ENCODE measurements at places on chromosomes 2 and 18.

DNA sequence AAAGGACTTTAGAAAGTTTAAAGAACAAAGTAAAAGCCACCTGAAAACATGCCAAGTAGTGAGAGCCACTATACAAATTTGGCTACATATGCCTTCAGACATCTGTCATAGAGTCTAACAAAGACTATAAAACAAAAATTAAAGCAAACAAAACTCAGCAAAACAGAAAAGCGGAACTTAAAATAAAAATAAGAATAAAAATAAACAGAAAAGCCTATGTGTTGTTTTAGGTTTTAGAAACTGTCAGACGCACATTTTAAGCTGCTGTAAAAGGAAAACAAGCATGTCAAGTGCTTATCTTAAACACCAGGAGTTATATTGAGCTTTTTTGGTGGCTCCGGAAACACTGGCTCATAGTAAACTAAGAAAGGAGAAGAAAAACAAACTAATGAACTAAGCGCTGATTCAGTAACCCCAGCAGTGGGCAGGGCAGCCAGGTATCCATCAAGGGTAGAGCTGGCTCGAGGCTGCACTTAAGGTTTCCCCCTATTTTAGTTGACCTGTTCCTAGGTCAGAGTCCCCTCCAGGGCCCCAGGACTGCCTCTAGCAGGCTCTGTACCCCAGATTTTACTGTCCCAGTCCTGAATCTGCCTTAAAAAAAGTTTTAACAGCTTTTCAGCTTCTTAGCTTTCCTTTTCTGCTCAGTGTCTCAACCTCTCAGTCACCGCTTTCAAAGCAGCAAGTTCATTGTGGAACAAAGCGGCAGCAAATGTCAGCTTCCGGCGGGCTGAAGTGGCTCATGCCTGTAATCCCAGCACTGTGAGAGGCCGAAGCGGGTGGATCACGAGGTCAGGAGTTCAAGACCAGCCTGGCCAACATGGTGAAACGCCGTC lies 15.4 kb upstream of the RMC1 start:
- DNase-seq = no peak

DNA sequence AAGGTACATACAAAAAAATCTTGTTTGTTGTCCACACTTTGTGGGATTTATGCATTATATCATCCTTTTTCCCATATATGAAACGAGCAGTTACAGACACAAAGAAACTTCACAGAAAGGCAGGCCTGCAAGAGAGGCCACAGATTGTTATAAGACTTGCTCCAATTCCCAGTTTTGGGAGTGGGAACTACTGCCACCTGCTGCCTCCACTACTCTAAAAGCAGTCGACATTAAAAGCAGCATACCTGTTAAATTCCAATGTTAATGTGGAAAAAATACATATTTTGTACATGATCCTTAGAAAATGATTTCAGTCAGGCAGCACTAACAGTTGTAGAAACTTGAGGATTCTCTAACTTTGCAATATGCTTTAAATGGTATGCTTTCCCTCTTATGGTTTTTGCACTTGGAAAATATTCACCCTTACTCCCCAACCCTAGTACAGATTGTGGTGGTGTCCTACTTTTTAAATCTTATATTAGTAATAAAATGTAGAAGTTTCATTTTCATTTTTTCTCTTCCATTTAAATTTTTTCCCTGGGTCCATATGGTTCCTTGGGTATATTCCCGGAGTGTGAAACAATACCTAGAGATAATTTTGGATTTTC lies 37.9 kb downstream of the SLC38A11 start:
- peak; percentile 54 for DNase-seq

- no peak for DNase-seq
Measured at GRCh38 chr18:29181151-29181901, 1004.4 kb upstream of the CDH2 start.

- DNase-seq = no peak
Measured at GRCh38 chr2:239920693-239921365, 104.3 kb downstream of the NDUFA10 start.

- no peak for DNase-seq
Measured at GRCh38 chr18:70468861-70469547, 180.2 kb downstream of the SOCS6 start.

- DNase-seq = no peak
Measured at GRCh38 chr2:12543978-12544558, 172.7 kb upstream of the TRIB2 start.

GRCh38 chr18:63266888-63267790 lies 52.4 kb downstream of the BCL2 start:
- DNase-seq = no peak

GRCh38 chr18:23498877-23499276 lies 4.4 kb upstream of the RMC1 start:
- peak; percentile 81 for DNase-seq

DNA sequence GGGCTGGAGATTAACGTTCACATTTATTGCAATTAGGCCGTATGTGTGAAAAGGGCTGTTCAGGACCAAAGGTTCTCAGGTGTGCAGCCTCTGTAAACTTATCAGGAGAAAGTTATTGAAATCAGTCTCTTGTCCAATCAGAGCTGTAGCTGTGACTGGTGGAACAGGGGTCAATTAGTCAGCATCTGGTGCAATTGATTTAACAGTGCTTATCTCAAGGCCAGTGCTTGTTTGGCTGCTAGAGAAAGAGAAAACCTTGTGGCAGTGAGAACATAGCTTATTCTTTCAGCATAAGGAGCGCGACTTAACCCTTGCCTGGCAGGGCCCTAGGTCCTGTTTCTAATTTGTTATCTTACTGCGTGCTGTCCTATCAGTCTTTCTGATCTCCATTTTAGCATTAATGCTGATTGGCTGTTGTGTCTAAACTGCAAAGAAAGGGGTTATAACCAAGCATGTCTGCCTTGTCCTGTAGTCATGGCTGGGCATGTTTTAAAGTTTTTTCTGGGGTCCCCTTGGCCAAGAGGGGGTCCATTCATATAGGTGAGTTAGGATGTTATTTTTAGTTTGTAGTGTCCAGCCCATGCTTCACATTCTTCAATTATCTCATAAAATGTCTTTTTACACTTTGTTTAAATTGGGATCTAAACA lies 66.4 kb downstream of the CYB5A start:
- peak; percentile 35 for DNase-seq

DNA sequence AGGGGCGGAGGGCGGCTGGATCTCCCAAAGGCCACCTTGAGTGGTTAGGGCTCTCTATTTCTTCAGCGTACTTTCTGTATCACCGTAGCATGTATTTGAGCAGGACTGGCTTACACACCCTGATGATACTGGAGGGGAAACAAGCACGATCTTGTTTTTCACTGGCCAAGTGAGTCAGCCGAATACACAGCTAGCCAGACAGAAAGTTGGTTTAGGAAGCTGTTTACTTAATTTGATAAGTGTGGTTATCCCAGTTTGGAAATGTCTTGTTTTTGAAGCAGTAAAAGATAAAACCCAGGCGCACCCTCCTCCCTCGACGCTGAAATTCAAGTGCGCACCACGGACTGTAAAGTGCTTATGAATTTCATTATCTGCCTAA lies 582 bp downstream of the RIOK3 start:
- no peak for DNase-seq

GRCh38 chr2:106531676-106532214 lies 44.6 kb downstream of the CD8B2 start:
- no peak for DNase-seq

DNA sequence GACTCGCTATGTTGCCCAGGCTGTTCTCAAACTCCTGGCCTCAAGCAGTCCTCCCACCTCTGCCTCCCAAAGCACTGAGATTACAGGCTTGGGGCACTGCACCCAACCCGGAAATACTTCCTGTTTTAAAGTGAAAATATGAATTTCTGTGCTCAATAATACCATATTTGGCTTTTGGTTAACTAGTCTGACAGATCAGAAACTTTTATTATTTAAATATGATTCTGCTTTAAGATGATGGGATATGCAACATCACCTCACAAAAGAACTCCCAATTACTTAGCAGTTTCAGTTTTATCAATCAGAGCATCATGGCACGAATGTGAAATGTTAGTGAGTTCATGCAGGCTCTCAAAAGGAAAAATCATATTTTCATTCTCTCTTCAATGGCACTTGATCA lies 120.6 kb downstream of the PTRHD1 start:
- DNase-seq = no peak
